NCI-H1417 treated with DMSO at 0.1 percent for 48 hours (cell line): ENCODE measurements at places on chromosomes 4 and X.

DNA sequence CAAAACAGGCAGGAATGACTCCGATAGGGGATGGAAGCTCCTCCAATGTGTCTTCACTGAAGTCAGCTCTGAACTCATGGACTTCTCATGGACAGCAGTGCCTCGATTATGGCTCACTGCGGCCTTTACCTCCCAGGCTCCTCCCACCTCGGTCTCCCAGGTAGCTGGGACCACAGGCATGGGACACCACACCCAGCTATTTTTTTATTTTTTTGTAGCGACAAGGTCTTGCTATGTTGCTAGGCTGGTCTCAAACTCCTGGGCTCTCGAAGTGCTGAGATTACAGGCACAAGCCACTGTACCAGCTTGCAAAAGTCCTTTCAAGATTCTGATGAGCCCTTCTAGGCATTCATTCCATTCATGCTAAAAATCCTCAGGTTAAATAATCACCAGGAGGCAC is 181.5 kb downstream of the NSUN7 start:
- DNase-seq = no peak

DNA sequence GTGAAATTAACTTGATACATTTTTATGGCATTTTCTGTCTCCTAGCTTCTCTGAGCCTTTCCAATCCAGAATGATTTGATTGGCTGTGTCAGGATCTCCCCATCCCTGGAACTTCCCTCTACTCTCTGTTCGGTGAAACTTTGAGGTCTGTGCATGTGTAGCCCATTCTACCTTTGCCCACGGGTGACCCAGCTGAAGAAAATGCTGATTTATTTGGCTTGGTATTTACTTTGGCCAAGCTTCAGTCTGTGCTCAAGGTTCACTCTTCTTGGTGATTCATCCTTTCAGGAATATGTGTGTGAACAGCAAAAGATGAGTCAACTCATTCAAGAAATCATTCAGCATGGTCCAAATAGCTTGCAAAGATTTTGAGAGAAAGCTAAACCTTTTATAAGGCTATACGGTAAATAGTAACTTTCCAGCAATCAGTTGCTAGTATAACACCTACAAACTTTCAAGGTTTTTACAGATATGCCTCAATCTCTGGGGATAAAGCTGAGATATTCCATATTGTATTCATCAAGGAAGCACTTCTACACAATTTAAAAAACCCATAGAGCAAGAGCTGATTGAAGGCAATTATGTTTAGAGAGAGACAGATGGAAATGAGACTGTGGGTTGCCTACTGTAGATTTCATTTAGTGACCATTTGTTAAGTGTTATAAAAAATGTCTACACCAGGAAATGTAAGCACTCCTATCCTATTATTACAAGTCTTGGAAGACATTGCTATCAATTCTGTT is 233.9 kb upstream of the CXXC4 start:
- DNase-seq = no peak

GRCh38 chrX:110201799-110202198 is 116.1 kb downstream of the AMMECR1 start:
- DNase-seq = no peak

DNA sequence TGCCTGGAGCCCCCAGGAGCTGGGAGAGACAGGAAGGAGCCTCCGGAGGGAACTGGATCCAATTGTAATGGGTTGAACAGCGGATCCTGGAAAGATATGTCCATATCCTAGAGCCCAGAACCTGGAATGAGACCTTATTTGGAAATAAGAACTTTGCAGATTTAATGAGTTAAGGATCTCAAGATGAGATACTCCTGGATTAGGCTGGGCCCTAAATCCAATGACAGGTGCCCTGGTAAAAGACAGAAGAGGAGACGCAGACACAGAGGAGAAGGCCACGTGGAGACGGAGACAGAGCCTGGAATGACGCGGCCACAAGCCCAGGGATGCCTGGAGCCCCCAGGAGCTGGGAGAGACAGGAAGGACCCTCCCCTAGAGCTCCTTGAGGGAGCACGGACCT is 34.1 kb downstream of the P2RY8 start:
- DNase-seq = no peak

DNA sequence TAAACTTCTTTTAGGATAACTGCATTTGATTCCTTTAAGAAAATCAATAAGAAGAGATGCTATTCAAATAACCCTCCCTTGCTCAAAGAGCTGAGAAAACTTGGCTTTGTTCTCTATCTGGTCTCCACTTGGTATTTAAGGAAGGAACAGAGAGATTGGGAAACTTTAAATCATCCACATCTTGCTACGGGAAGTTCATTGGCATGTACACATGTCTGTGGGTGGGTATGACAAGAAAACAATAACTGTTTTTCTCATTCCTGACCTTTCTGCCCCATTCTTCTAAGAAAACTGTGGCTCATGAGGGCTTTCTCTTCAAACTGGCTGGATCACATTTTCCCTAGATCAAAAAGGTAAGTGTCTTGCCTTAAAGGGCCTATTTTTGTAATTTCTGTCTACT is 6.0 kb downstream of the SEL1L3 start:
- DNase-seq = no peak

DNA sequence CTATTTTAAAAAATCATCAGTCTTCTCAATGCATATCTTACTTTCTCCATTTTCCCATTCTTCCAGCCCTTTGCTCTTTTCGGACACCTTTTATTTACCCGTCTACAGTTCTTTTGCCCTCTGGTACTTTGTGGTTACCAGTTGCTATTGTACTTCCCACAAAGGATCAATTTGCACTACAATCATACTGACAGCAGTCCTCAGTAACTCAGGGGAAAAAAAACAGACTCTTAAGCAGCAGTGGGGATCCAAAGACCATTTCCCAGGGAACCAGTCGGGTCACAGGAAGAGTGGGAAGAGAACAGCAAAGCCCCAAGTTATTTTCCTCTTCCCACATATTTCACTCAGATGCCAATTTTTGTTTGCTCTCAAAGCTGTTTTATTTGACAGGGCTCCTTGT is 23.1 kb downstream of the DMD start:
- no peak for DNase-seq

GRCh38 chrX:52261125-52261462 is 76.4 kb downstream of the MAGED4 start:
- DNase-seq = no peak

GRCh38 chrX:17642891-17643290 is 94.4 kb upstream of the SCML1 start:
- no peak for DNase-seq

- DNase-seq = peak; percentile 31
Observed at GRCh38 chrX:25290132-25290531, 274.4 kb upstream of the ARX start.
